ENCODE measurements at places on chromosomes 5 and 9.

GRCh38 chr5:165569551-165569950, 2064.1 kb downstream of the MAT2B start:
- DNase-seq = no peak

DNA sequence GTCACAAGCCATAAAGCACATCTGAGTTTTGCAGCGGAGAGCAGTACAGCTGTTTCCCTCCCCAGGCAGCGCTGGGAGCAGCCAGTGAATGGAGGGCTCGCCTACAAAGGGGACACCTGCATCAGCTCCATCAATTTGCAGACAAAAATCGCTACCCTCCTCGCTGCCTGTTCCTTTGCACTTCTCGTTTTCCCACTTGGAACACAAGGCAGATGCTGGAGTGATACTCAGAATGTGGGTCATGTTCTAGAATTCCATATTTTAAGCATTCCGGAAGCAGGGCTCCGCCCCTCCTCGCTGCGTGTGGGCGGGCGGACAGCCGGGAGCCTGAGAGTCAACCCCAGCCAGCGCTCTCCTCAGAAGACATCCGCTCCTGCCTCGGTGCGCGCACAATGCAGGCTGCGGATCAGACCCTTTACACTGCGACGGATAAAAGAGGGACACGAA, 92.1 kb downstream of the LMNB1 start:
- peak; percentile 27 for DNase-seq

DNA sequence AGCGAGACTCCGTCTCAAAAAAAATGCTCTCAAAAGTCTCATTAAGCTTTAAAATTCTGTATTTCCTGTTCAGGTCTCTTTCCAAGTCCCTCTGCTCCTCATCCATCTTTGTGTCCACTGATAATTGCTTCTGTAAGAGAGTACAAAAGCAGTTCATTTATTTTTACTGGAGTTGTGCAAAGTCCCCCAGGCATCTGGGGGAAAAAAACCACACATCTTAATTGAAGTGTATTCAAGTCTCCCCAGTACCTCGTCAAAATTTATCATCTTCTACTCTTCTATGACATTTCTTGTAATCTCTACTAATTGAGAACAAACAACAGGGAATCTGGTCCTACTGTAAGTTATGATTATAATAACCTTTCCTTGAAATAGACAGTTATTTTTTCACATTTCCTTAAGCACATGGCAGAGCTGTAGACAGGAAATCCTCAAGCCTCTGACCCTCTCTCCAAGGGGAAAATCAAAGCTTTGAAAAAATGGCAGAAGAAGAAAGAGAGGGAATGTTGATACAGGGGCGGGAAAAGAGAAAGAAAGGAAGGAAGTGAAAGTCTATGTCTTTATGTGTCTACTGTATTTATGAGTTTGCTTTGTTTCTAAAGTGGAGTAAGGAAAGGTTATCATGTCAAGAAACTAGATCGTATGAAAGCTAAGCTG, 51.5 kb downstream of the RAI14 start:
- no peak for DNase-seq

- no peak for DNase-seq
Observed at GRCh38 chr9:68489646-68490045, 51.0 kb downstream of the TMEM252 start.

GRCh38 chr5:170171811-170172210, 61.0 kb upstream of the C5orf58 start:
- no peak for DNase-seq

- DNase-seq = no peak
Observed at GRCh38 chr9:27701587-27701986, 128.3 kb upstream of the C9orf72 start.

GRCh38 chr9:35820076-35820475, 5.2 kb upstream of the HINT2 start:
- no peak for DNase-seq

- no peak for DNase-seq
Observed at GRCh38 chr9:133456409-133456808, 3.4 kb upstream of the CACFD1 start.

- DNase-seq = no peak
Observed at GRCh38 chr5:170554521-170555267, 50.9 kb downstream of the KCNIP1 start.

DNA sequence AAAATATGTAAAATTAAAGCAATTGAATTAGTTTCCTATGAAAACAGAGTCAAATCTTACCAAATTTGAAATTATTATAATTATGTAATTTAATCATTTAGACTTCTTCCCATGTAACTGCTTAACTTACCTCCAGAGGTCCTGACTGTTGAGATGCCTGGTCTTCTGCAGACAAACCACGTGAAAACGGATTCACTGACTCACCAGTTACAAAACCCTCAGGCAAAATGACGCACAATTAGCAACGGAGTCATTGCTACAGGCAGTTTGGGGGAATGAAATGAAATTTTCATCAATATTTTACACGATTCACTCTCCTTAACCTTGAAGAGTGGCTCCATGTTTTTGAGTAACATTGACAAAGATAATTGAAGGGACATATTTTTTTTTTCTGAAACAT, 460.8 kb downstream of the MTRR start:
- DNase-seq = no peak

- DNase-seq = no peak
Observed at GRCh38 chr5:167128581-167128980, 1162.9 kb upstream of the WWC1 start.

GRCh38 chr9:133948131-133948530, 44.0 kb downstream of the VAV2 start:
- DNase-seq = no peak

GRCh38 chr5:74031536-74031935, 405.5 kb downstream of the ARHGEF28 start:
- no peak for DNase-seq

DNA sequence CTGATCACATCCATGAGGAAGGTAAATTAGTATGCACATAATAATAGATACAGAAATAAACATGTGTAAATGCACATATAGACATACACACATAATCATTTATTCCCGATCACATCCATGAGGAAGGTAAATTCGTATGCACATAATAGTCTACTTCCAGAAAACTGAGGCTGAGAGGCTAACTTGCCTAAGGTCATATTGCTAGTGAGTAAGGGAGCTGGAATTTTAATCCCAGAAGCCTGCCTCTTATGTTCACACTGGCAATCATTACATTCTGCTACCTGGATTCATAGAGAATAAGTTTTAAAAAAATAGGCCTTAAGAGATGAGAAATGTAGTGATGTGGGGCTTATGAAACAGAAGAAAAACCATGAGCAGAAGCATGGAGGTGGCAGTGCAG, 716.3 kb downstream of the BRINP1 start:
- no peak for DNase-seq

DNA sequence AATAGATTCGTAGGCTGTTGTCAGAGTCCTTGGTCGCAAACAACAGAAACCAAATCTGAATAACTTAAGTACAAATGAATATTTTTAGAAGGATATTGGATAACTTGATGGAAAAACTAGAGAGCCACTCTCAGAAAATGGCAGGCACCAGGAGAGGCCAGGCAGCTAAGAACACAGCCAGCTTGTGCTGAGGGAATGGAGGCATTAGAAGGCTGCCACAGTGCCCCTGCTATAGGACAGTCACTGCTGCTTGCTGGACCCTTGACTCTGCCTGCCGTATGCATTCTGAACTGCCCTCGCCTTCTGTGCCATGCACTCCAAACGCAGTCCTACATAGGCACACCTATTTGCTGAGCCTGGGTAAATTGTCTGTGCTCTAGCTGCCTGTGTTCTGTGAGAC, 78.6 kb downstream of the MAST4 start:
- DNase-seq = no peak

GRCh38 chr5:119330367-119331183, 25.2 kb upstream of the TNFAIP8 start:
- DNase-seq = peak; percentile 62

DNA sequence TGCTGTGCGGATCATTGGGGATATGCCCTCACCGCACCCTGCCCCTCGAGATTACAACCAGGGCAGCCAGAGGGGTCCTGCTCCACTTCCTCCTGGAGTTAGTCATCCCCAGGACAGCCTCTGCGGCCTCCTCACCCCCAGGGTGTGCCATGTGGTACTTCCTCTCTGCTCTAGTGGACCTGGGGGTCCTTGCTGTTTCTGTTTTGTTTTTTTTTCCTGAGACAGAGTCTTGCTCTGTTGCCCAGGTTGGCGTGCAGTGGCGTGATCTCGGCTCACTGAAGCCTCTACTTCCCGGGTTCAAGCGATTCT, 5.2 kb upstream of the FCN1 start:
- DNase-seq = no peak

GRCh38 chr5:94749042-94749441, 130.6 kb downstream of the SLF1 start:
- DNase-seq = no peak

DNA sequence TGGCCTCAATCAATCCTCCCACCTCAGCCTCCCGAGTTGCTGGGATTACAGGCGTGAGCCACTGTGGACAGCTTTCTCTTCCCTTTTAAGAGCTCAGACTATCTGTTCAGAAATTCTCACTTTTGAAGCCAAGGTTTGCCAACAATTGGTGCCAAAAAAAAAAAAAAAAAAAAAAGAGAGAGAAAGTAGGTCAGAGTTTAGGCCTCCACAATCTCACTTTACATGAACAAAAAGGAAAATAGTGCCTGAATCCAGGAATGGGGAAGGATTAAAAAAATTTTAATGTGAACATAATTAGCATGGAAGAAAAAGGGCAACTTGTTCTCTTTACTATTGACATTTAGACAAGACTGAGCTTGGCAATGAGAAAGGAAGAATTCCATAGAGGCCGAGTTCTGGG, 94.1 kb downstream of the NSG2 start:
- DNase-seq = no peak

DNA sequence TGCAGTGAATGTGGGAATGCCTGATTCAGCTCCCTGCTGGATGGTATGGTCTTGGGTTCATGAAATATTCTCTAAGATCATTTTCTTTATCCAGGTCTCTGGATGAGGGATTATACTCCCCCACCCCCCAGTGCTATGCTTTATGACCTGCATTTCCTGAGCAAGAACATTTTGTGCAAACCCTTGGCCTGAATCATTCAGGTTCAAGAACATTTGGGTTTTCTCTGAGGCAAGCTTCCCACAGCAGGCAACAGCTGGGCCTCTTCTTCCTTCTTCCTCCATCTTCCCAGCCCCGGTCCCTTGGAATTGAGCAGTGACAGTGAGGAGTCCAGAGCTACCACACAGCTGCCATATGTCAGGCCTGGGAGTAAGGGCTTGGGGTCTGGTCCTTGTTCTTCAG, 58.6 kb upstream of the TNFSF15 start:
- DNase-seq = no peak

- no peak for DNase-seq
Observed at GRCh38 chr9:32136700-32137339, 247.6 kb upstream of the ACO1 start.

DNA sequence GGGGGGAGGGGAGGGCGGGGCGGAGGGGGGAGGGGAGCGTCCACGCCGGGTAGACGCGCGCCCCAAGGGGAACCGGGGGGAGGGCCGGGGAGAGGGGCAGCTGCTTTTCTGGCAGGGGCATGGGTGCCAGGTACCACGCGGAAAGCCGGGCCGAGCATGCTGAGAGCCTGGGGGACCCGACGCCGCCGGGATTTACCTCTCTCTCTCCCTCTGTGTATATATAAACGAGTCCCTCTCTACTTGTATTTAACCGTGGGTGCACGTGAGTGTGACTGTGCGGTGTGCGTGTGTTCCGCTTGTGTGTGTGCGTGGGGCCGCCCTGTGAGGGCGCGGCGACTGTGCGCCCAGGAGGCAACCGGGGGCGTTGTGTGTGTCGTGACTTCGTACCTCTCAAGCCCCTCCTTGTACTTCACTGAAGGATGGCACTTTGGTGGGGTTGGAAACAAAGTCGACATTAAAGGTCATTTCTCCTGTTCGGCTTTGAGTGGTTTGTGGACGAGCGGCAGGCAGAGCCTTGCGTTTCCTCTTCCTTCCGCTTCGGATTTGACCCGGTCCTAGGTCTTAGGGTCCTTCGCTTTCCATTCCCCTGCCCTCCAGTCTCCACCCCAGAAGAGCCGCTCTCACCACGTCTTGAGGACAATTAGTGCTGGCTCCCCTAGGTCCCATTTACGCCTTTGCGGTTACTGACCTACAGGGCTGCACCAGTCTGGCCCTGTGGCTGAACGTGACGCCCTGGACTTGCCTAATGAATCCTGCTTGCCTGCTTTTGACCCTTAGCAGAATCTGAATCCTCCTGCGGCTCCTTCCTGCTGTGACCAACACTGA, 36.2 kb upstream of the TTC1 start:
- DNase-seq = no peak

DNA sequence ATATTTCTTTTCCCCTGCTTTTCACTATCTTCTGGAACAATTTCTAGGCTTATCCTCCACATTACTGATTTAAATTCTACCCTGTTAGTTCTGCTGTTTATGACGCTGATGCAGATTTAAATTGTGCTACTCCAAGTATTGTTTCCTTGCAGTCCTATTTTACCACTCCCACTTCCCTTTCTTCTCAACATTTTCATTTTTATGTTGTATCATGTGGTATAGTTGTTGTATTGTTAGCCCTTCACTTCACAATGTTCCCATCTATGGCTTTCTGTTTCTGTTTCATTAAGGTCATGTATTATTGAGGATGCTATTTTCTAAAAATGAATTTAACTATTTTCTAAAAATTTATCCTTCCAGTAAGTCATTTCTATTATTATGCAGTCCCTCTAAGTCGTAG, 254.4 kb downstream of the NDUFS4 start:
- no peak for DNase-seq

- no peak for DNase-seq
Observed at GRCh38 chr5:144203750-144204596, 33.3 kb downstream of the KCTD16 start.

GRCh38 chr9:115946530-115946929, 207.1 kb upstream of the PAPPA start:
- DNase-seq = no peak

DNA sequence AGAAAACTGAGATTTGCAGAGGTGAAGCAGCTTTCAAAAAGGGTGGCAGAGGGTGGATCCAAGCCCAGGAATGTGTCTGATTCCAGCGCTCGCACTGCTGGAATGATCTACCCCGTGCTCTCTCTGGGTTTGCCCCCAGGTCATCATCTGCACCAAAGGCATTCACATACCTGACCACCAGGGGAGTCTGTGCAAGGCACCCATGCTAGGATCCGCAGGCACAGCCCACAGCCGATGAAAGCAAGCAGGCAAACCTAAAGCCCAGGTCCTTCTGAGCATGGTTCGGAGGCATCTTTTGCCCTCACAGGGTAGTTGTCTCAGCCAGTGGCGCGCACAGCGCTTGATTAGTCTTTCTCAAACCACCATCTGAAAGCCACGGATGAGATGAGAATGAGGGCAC, 56.6 kb downstream of the TEK start:
- no peak for DNase-seq

All from activated T-cell treated with anti-CD3 and anti-CD28 coated beads, Interleukin-2, amount 50 U/mL, for 1 hour (primary cell).